ENCODE measurements at places on chromosomes 1 and 21.
A peak's percentile ranks its signal among the peaks of the same experiment; 100 is the strongest.

- DNase-seq: no peak
Observed at GRCh38 chr1:81030441-81030840, 770.3 kb upstream of the ADGRL2 start.

DNA sequence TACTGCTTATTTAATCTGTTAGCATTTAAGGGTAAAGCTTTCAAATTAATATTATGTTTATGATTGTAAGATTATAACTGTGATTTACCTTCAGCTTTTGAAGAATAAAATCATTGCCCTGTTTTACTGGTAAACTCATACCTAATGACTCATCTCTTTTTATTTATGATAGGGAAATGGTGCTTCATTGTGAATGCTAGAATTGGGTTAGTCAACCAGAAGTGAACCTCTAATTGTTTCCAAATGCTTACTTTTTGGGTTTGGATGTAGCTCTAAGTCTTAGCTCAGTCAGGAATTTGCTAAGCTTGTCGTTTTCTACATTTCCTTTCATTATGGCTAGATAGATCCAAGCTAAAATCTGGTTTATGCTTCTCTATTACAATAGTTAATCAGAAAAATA is 59.4 kb downstream of the SLC30A7 start:
- peak; percentile 14 for DNase-seq

DNA sequence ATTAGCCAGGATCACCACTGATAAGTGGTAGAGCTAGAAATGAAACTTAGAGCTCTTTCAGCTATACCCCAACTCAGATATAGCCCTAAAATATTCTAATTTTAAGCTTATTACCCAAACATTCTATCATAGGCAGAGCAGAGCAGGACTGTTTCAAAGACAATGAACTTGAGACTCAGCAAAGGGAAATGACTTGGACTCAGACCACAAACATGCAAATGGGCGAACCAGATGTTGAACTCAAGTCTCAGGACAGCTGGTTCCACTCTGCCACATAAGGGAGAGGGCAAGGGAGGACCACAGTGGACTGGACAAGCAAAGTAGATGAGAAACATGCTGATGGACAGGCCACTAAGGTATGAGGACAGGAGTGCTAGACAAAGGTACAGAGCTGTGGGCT is 315.3 kb downstream of the OMA1 start:
- no peak for DNase-seq

DNA sequence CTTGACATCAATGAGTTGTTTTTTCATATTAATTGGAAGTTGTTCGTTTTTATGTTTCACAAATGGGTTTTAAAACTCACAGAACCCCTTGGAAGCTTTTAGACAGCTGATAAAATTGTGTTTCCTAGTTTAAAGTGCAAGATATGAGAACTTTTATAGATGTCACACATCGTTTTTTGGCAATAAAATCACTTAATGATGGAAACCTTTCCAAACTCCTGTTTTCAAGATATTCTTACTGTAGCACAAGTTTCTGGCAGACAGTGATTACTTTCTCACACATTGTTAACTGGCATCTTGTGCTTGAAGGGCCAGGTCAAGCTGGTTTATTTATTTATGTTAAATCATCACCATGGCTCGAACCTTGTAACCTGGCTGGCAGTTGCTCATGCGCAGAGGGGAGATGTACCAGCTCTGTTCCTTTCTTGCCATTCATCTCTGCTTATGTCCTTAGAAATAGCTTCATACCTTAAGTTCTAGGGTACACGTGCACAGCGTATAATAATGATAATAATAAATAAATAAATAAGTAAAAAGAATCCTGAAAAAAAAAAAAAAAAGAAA is 10.2 kb upstream of the RCAN1 start:
- no peak for DNase-seq

DNA sequence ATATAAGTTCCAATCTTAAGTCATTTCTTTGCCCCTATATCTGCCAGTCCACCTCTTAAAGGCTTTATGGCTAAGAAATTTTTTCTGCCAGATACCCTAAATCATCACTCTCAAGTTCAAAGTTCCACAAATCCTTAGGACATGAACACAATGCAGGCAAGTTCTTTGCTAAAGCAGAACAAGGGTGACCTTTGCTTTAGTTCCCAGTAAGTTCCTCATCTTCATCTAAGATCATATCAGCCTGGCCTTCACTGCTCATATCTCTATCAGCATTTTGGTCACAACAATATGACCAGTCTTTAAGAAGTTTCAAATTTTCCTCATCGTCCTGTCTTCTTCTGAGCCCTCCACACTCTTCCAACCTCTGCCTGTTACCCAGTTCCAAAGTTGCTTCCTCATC is 402.2 kb upstream of the RUNX1 start:
- no peak for DNase-seq

- no peak for DNase-seq
Observed at GRCh38 chr1:147238053-147238902, 4.2 kb upstream of the CHD1L start.

- no peak for DNase-seq
Observed at GRCh38 chr1:201355471-201355870, 22.0 kb downstream of the TNNT2 start.

DNA sequence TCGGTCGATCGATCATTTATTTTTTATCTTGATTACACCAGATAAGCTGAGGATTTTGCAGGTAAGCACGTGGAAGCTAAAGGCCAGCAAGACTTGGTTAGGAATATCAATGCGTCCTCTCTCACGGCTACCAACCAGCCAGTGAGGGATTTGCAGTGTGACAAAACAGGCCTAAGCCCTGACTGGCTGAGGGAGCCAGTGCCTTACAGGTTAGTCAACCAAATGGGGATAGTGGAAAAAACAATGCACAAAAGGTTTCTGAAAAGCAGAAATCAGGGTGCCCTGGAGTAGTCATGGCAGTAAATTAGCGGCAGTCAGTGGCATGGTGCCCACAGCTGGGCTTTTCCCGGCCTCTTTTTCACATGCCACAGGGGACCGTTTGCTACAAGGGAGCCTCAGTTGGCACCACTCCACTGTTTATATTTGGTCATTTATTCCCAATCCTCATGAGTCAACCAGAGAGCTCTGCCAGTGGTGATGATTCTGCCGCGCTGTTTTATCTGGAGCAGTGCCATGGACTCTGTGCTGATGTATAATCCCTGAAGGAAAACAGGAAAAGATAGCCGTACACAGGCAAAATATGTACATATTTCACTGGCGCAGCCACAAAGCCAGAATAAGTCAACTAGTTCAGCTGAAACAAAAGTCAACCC is 167.6 kb downstream of the RHOU start:
- DNase-seq: peak; percentile 96

DNA sequence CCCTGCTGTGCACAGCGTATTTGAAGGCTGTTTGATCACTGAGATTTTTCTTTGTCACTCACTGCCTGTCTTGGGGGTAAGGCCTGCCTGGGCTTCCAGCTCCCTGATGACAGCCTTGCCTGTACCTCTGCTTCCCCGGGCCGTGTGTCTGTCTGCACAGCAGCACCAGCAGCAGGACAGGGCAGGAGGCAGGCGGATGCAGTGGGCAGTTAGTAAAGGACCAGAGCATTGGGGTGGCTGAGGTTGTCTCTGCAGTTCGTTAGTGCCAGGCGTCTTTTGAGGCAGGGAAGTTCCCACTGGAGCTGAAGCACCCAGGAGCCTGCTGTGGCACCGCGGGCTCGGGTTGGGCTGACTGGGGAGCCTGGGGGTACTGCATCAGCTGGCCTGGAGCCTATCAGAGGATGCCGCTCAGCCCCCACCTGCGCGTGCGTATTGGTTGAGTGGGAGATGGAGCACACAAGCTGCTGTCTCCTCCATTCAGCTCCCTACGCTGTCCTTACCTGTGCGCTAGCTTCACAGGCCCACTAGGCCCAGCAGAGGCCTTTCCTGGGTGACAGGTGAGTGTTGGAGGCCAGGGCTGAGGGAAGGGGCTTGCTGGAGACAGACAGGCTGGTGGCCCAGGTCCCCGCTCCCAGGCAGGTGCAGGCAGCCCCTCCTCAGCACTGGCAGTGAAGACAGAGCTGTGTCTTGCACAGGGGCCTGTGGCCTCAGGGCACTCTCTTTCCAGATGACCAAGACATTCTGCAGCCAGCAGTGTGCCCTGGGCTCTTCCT is 28.2 kb downstream of the SNAP47 start:
- no peak for DNase-seq

- DNase-seq: no peak
Observed at GRCh38 chr1:246801241-246802020, 77.2 kb downstream of the SCCPDH start.

DNA sequence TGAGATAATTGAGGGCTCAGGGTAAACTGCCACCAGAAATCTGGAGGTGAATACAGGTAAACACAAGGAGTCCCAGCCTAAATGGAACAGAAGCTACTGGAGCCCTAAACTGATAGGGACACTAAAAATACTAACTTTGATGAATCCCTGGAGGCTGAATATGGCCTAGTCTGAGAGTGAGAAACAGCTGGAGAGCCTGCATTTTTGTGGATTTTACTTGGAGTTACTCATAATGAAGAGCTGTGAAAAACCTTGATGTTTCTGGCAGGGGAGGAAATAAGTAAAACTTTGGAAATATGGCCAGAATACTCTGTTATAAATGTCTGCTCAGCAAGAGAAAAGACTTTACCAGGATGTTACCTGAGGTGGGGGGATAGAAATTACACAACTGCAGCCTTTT is 164.4 kb downstream of the LIPI start:
- no peak for DNase-seq

DNA sequence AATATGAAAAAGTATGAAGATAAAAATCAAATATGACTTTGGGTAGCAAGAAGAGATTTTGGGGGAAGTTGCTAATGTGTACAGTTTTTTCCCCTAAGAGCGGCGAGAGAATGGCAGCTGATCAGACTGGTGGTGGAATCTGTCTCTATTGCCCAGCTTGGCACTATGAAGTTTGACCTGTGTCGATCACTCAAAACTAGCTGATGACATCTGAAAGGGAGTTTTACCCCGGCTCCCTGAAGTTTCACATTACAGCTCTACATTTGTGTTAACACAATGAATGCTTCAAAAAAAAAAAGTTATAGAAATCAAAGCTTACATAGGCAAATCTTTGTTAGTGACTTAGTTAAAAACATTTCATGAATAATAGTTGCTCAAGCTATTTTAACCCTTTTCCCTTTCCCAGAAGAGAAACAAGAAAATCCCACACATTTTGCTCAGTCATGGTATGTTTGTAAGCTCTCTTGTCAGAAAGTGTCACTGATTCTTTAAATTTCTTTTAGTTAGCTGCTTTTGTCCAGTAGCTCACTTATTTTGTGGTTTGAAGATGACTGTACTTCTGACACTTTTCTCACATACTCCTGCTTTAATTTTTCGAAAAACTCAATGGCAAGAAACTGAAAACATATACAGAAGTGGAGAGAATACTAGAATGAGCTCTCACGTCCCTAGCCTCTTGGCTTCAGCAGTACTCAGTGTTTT is 41.3 kb downstream of the DYRK1A start:
- no peak for DNase-seq

- no peak for DNase-seq
Observed at GRCh38 chr1:185015631-185016030, 29.7 kb upstream of the RNF2 start.

- no peak for DNase-seq
Observed at GRCh38 chr1:203283597-203283996, 21.7 kb upstream of the BTG2 start.

DNA sequence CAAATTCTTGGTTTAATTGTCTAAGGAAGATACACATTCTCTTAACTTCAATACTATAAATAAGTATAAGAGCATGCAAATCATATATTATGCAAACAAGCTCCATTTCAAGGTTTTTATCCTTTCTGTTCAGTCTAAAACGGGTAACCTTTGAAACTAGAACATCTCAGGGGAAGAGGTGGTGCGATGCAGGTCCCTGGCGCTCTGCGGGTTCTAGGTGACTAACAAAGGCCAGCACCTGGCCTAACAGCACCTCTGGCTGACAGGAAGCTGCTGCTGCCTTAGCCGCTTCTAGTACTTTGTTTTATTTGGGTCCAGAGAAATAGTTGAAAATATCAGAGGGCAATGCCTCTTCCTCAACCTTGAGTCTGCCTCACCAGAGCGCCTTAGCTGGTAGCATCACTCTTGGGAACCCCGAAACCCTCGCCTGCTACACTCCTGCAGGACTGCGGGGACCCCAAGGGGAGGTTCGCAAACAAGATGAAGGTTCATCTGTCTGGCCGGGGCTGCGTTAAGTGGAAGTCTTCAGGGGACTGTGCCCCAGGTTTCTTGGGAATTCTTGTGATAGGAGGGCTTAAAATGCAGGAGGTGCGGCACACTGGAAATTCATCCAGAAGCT is 45.5 kb downstream of the PRDM15 start:
- DNase-seq: no peak
